ENCODE measurements at places on chromosomes 2 and 18. TPM values are rescaled to one million over a fixed set of nuclear protein-coding genes. Genes with fewer than 3 reads are reported as not detected.

GRCh38 chr2:136133586-136133985 is 15.6 kb upstream of the CXCR4 start:
- H3K4me1 ChIP-seq: peaks cover 46% of the 10 kb centered on the region
- H3K27ac ChIP-seq: no peak overlapping the region
- no peak for DNase-seq
- no peaks in the 10 kb centered on the region for H3K36me3 ChIP-seq
- H3K4me3 ChIP-seq: no peak overlapping the region

GRCh38 chr2:178723786-178724346 is 83.4 kb downstream of the TTN start:
- H3K27me3 ChIP-seq: peaks cover 97% of the 10 kb centered on the region
- H3K4me1 ChIP-seq: no peaks in the 10 kb centered on the region
- H3K4me3 ChIP-seq: no peak overlapping the region
- no peak overlapping the region for H3K27ac ChIP-seq
- no peaks in the 10 kb centered on the region for H3K36me3 ChIP-seq

DNA sequence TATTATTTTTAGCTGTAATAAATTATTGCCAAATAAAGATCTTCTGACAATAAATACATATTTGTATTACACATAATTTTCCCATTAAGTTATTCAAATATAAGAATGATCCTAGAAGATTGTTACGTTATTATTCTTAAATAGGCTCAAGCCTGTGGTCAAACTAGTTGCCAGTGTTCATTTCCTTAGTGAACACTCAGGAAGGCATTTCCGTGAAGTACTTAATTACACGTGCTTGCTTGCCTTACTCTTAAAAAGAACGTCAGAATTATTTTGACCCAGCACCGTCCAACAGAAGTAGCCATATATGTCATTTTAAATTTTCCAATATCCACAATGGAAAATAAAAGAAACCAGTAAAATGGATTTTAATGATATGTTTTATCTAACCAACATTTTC is 249.8 kb downstream of the TXNL1 start:
- H3K27ac ChIP-seq: no peak overlapping the region
- H3K36me3 ChIP-seq: no peaks in the 10 kb centered on the region
- H3K27me3 ChIP-seq: no peaks in the 10 kb centered on the region
- DNase-seq: no peak
- no peaks in the 10 kb centered on the region for H3K4me1 ChIP-seq

DNA sequence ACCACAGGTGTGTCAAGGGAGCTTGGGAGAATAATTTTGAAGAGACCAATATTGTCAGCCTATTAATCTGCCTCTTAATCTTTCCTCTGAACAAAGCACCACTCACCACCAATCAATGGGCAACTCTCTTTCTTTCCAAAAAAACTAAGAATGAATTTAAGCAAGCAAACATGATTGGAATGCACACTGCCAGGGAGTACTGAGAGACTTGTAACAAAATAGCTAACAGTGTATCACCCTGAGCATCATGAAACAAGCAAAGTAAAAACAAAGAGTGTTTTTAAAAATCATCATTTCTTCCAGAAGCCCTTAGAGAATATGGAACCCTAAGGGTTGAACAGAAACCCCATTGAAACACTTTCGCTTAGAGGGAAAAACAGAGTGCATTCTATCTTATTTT is 299.7 kb downstream of the DSEL start:
- H3K27me3 ChIP-seq: no peaks in the 10 kb centered on the region
- no peaks in the 10 kb centered on the region for H3K4me1 ChIP-seq
- no peak overlapping the region for H3K4me3 ChIP-seq
- no peak for DNase-seq

- peaks cover 11% of the 10 kb centered on the region for H3K4me1 ChIP-seq
- no peak overlapping the region for H3K4me3 ChIP-seq
- H3K27me3 ChIP-seq: no peaks in the 10 kb centered on the region
These were observed 78.6 kb downstream of the SATB2 start for GRCh38 chr2:199378948-199379650.

EN1 gene
- total RNA-seq: not detected
